ENCODE measurements at places on chromosomes 3 and 15.

- DNase-seq: no peak
Measured at GRCh38 chr3:48119505-48120193, 68.6 kb downstream of the CDC25A start.

- DNase-seq: no peak
Measured at GRCh38 chr15:80999623-81000036, 1.1 kb upstream of the TLNRD1 start.

DNA sequence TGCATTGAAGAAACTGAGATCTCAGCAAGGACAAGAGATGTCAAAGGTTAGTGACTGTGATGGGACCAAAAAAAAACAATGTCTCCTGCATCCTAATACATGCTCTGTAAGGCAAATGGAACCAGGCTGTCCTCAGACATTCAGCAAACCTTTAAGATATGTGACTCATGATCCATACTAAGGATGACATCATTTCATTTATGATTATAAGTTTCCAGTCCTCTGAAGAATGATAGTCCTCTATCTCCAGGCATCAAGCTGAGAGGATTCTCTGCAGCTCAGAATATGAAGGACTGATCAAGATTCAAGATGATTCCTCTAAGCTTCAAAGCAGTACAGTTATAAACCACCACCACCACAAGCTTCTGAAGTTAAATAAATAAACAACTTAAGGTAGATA is 47.6 kb downstream of the SSR3 start:
- DNase-seq: no peak

DNA sequence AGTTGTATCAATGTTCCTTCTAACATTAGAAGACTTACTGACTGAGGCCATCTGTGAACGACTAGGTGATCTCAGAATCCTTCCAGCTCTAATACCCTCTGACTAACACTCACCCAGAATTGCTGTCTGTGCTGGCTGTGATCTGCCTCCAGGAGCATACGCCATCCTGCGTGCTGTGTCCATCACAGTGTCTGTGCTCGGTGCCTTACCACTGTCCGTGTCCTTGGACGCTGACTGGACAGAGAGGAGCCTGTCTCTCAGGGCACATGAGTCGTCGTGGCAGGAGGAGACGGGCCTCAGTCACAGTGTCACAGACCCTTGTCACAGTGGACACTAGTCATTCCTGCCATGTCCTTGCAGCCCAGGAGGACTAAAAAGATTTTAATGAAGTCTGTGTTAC is 83.1 kb downstream of the LMLN start:
- DNase-seq: no peak

DNA sequence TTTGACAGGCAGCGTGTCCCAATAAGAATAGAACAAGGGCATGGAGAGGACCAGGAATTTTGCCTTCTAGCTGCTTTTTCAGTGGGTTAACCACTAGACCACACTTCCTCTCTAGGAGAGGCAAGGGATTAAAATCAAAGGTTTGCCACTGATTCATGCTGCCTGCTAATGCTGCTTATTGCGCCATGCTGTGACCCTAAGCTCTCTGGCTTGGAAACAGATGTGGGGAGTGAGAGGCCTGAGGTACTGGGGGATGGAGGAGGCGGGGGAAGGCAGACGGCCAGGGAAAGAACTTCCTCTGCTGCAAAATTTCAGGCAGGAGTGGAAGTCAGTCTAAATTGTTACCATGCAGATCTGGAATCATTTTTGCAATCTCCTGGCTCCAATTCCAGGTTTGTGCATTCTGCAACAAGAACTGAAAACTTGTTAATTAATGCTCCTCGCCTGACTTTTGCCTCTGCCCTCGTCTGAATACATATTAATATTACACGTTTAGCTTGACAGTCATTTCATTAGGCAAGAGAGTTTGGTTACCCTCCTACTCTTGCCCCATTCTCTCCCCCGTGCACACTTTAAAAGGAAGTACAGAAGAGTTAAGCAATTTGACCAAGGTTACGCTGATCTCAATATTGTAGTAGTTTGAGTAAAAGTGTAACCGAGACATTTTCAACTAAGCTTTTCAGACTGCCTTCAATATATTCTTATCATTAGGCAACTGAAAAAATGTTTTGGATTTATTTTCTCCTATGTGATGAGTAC is 121.7 kb upstream of the SPRED1 start:
- no peak for DNase-seq

- DNase-seq: no peak
Measured at GRCh38 chr3:124347418-124347817, 355.5 kb upstream of the ROPN1 start.

DNA sequence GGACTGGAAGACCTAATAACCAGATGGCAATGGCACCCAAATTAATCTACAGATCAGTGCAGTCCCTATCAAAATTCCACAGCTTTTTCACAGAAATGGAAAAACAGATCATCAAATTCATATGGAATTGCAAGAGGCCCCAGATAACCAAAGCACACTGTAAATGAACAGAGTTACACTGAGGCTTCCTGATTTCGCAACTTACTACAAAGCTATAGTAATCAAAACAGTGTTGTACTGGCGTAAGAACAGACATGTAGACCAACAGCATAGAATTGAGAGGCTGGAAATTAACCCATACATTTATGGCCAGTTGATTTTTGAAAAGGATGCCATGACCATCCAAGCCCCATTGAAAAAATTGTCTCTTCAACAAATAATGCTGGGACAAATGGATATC is 16.2 kb downstream of the XPC start:
- no peak for DNase-seq

DNA sequence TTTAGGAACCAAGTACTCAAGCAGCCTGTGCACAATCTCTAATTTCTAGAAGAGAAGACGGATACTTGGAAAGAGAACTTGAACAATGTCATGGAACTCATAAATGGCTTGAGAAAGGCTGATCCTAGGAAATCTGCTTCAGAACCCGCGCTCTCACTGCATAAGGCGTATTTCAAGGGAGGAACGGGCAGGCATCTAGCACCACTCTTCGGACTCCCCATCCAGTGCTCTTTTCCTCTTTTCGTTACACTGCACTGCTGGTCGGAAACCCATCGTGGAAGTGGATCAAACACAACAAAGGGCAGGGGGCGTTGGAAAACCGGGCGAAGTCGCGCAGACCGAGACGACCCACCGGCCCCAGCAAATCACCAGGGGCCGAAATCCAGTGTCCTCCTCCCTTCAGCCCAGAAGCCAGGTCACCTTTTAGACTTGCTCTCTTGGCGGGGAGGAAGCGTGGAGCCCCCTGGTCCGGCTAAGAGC is 539 bp upstream of the TLNRD1 start:
- no peak for DNase-seq

DNA sequence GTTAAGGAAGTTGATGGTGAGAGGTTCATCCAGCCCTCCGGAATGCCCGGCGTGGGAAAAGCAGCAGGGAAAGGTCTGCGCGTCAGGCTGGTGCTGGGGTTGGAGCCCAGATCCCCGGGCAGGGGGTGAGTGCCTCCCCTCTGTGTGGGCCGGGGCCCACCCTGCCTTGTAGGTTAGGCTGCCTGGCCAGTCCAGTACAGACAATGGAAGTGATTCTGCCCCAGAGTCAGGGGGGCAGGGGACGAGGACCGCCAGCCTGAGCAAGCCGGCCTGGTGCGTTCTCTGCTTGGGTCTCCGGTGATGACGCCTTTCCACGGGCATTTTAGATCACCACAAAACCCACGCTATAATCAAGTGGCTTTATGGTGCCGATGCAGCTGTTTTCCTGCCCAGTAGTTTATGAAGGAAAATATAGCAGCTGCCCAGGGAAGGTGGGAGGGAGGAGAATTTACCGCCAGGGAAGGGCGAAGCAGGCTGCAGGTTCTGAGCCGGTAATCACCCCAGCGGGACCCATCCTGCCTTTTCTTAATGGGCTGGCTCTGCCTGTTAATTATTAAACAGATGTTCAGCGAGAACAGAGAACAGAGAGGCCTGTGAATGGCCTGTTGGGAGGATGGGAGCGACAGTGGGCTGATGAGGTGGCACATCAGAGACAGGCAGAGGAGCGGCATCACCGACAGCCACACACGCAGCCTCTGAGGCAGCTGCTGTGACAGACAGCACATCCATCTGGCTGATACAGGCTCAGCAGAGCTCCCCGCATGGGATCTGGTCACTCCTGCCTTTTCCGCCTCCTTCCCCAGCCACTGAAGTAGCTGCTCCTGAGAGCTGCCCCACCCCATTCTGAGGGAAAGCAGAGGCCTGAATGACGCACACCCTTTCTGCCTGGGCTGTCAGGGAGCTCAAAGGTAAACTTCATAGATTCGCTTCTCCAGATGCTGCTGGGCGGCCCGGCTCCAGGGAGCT is 35.2 kb downstream of the BDH1 start:
- DNase-seq: no peak

DNA sequence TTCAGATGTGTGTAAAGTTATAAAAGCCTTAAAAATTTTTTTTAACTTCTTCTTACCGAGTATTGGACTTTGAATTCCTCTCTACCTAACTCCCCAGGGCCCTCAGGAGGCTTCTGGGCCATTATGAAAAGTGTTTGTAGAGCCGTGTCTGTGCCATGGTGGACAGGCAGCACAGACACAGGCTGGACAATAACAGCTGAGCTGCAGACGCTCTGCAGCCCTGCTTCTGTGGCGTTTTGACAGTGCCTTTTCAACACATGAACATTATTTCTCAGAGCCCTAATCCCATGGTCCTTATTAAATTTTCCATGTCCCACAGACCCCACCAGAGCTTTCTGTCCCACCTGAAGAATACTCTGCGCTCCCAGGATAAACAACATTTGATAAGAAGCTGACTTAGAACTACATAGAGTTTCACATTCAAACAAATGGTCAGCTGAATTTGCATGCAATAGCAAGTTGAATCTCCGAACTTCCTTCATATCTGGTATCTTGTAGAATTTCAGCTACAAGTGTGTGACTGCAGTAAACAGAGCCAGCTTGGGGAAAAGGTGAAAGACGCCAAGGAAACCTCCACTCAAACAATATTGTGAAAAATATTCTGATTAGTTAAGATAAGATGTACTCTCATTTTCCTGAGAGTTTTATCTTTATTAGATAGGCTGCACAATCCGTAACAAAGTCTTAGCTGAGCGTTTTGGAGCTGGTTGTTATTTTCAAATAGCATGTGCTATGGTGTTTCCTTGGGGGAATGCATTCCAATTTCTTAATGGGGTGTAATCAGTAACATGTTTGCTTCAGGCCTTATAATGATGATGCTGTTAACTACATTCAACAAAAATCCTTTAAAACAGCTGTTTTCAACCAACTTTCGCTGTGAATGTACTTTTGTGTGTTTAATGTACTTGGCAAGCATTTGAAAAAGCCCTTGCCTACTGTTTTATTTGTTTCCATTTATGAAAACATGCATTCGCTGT is 378.2 kb downstream of the MECOM start:
- DNase-seq: no peak

DNA sequence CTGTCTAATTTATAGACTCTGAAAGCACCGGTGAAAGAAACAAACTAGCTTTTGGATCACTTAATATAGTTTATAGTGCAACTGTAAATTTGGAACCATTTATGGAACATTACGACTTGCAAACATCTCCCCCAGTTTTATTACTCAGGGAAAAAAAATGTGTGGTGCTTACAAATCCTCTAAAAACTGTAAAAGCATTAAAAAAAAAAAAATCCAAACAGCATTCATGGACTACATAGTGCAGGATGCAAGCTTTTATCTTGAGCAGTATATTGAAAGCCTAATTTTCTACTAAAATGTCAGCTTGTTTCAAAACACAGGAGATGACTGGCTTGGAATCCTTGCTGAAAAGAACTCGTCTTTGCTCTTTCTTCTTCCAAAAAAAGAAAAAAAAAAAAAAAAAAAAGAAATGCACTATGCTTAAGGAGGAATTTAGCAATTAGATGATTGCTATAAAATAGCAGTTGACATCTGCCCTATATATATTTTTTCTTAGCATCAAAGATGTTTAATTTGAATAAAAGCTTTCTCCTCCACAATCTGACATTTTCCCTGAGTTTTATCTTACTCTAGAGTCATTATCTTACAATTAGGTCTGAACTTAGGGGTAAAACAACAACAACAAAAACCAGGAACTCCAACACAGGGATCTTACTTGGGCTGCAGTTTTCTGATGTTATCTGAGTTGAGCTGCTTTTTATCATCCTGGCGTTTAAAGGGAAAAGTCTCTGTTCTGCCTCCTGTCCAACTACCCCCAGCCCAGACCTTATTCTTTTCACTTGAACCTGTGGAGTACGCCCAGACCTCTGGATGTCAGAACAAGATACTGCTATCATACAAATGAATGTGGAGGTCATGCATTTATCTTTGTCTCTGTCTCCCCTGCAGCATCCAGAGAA is 62.6 kb upstream of the PDZRN3 start:
- no peak for DNase-seq

- DNase-seq: no peak
Measured at GRCh38 chr3:146715170-146715569, 110.0 kb upstream of the PLSCR5 start.

- DNase-seq: no peak
Measured at GRCh38 chr3:88444251-88444650, 294.5 kb downstream of the C3orf38 start.

- no peak for DNase-seq
Measured at GRCh38 chr15:74863239-74864056, 9.7 kb downstream of the SCAMP2 start.
